ENCODE measurements at places on chromosomes 2 and 18.

DNA sequence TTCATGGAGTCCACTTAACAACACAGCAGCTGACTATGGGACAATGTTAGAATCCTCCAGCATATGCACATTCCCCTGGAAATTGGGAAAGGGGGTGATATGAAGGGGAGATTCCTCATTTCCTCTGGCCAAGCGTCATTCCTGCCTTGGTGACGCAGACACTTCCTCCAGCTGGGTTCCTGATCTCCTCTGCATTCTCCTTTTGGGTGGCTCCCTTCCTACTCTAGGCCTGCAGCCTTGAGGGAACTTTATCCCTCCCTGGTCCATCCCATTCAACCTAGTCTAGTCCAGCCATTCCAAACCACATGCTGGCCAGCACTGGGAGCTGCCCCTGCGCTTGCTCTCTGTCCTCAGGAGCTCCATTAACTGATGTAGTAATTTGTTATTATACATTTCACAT is 216.8 kb downstream of the VAPA start:
- DNase-seq: no peak

DNA sequence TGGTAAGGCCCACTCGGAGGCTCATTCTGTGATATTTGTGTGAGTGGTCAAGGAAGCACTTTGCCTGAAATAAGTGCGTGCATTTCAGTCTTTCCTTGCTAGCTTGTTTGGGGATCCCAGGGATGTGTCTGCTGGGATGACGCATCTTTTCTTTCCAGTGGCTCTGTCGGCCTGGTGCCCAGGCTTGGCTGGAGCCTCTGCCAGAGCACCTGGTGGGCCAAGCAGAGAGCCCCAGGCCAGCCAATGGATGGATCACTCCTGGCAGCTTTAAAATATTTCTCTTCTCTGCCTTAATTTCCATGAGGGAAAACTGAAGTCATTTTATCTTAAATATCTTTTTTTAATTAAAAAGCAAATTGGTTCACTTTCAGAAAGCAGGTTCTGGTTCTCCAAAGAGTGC is 501.8 kb upstream of the HS6ST1 start:
- DNase-seq: no peak

GRCh38 chr2:224436634-224437033 is 34.7 kb upstream of the FAM124B start:
- no peak for DNase-seq

DNA sequence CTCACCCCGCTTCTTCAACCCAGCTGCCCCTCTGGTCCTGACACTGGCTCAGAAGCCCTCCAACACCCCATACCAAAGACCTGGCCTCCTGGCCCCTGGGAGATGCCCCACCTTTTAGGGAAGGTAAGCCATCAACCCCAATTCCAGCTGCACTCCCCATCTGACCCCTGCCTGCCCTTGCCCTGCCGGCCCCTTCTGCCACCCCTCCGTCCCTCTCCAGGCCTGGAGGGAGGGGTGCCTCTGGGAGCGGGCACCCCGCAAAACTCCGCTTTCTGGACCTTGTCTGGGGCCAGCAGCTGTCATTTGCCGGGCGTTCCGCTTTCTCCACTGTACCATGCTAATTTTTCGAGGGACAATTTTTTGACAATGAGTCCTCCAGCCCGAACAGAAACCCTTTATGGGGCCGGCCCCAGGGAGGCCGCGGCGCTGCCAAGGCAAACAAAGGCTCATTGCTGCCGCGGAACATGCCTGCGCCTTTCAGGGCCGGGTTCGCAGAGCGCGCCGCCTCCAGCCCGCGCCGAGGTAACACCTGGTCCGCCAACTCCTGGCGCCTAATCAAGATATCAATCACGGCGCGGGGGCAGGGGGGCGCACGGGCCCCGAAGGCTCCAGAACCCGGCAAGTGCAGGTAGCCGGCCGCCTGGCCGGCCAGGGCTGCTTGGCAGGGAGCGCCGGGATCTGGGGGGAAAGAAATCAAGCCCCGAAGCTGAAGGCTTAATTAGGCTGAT is 96.0 kb downstream of the INHBB start:
- peak; percentile 53 for DNase-seq

GRCh38 chr2:148350199-148350598 is 294.4 kb upstream of the EPC2 start:
- no peak for DNase-seq

DNA sequence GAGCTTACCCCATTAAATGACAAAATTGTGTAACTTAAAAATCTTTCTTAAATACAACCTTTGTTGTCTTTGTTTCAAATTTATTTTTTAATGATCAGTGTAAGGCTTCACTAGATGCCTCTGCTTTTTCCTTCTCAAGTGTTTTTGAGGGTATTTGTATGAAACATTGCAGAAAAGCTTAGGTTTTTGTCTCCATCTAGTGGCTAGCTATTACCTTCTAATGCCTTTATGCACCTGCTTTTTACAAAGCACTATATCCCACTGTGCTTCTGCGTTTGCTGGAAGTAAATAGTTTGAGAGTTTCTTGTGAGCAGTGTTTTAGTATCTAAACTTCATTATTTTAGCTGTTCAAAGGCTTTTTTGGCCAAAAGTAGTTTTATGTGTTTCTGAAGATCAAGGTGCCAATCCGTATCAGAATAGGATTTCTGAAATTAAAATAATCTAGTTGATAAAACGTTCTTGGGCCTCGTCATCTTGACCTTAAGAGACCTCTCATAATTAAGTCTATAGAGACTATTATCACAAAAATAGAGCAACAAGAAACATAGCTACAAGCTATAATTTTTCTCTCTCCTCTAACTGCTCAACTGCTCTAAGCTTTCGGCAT is 47.0 kb downstream of the IWS1 start:
- DNase-seq: no peak

DNA sequence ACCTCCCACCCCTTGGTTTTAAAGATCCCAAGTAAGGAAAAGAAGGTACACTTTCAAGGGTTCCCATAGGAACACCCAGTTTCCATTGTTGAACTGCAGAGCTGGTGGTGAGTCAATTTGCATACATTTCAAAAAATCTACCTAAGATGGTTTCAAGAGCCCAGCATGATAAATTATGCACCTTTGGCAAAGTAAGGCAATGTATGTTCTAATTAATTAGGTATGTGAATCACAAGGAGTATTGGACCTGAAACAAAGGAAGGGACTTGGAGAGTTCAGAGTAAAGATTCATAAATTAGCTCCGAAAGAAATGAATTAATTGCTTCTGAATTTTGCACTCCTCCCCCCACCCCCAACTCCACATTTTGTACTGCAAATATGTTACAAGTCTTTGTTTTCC is 459.7 kb downstream of the LRATD1 start:
- no peak for DNase-seq

All from hypothalamus (tissue), 51 donors.